Transverse colon (tissue), 4 donors: ENCODE measurements at places on chromosomes 12 and 14.

DNA sequence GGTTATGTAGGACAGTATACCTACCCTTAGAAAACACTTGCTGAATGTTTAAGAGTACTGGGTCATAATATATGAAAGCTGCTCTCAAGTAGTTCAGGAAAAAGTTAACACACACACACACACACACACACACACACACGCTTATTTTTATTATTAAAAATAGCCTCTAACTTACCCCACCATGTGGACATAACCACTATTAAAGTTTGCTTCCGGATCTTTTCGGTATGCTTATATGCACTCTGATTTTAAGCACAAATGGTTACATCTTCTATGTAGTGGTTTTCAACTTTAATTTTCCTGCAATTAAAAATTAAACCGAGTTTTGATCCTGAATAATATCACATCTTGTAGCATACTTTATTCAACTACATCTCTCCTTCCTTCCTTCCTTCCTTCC lies 84.9 kb upstream of the TRAF3 start:
- no peak for DNase-seq

DNA sequence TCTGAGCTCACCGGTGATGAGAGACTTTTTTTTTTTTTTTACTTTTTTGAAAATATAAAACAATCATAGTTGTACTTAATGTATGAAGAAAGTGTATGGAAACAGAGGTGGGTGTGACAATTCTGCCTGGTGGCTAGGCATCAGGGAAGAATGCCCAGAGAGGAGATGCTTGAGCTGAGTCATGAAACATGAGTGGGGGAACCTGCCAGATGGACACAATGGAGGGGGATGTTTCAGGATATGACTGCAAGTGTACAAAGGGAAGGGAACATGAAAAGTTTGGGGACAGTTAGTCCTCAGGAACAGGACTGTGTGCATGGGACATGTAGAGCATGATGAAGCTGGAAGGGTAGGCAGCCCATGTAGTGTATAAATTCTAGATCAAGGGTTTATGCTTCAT lies 274.2 kb upstream of the E2F7 start:
- DNase-seq: no peak

GRCh38 chr14:99564256-99564925 lies 39.6 kb downstream of the CCDC85C start:
- DNase-seq: no peak

GRCh38 chr14:54138024-54138353 lies 181.4 kb upstream of the BMP4 start:
- DNase-seq: no peak

DNA sequence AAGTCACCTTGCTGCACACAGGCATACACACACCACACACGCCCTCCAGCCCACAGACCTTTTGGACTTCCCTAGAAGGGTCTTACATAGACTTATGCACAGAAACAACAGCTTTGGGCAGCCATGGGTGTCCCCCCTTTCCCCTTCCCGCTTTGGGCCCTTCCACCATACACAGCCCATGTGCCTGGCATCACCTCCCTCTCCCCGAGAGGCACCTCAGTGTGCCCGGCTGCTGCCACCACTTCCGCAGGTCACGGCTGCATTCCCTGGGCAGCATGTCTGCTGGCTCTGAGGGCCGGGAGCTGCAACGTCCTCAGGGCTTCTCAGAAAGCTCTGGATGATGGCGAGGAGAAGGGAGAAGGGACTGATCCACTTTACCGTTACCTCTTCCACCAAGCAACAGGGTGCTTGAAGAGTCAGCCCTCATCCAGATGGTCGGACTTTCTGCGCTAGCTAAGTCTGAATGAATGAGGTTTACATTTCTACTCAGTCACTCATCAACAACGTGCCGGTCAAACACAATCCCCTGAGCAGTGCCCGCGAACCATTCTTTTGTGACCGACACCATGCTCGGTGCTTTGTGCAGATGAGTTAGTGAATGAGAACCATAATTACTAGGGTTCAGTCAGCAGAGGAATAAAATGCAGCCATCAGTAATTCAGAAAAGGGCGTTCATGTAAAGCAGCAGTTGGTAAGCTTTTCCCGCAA lies 72.2 kb upstream of the BCL11B start:
- DNase-seq: no peak
